Activated CD4-positive, alpha-beta T cell treated with anti-CD3 and anti-CD28 coated beads, Interleukin-2, amount 10 ng/mL, durations not matched to agents 24 days and 14 days (primary cell): ENCODE measurements at places on chromosomes 16 and 17. TPM values are rescaled to one million over a fixed set of nuclear protein-coding genes. Genes with fewer than 3 reads are reported as not detected.

DNA sequence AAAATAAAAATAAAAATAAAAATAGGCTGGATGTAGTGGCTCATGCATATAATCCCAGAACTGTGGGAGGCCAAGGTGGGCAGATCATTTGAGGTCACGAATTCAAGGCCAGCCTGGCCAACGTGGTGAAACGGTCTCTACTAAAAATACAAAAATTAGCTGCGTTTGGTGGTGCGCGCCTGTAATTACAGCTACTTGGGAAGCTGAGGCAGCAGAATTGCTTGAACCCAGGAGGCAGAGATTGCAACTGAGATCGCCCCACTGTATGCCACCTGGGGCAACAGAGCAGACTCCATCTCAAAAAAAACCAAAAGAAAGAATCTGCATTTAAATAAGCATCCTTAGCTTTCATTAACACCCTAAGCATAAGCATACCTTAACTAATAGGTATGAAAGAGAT lies 33.8 kb downstream of the YWHAE start:
- DNase-seq: no peak

DNA sequence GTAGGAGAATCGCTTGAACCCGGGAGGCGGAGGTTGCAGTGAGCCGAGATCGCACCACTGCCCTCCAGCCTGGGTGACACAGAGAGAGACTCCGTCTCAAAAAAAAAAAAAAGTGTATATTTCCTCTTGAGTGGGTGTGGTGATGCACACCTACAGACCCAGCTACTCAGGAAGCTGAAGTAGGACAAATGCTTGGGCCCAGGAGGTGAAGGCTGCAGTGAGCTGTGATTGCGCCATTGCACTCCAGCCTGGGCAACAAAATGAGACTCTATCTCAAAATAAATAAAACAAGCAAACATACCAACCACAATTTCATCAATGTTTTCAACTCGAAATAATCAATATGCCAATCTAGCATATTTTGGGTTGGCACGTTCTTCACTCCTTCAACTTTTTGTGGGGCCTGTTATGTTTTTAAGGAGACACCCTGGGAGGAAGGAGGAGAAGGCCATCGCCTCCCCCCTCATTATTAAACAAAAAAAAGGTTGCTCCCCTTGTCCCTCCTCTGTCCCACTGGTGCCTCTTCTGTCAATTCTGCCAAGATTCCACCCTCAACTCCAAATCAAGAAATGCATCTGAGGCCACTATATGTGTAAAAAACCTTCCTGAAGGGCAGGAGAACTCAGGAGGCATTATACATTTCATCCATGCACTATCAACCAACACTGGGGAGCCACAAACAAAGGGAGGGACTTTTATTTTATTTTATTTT lies 52.4 kb upstream of the ATF7IP2 start:
- peak; percentile 67 for DNase-seq

DNA sequence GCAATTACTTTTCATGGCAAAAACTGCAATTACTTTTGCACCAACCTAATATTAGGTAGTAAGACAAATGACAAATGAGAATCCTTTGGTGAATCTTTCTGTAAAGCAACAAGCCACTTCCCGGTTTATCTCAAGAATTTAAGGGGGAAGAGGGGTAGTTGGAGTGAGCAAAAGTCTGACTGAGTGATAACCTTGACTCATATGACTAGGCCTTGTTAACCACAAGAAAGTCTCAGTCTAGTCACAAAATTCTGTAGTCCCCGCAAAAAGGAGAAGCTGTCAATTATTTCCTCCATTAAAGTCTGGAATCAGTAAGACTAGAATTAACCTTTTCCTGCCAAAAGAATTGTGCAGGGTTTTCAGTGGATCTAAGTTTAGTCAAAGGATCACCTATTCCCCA lies 72.2 kb upstream of the GNAO1 start:
- peak; percentile 31 for DNase-seq

DNA sequence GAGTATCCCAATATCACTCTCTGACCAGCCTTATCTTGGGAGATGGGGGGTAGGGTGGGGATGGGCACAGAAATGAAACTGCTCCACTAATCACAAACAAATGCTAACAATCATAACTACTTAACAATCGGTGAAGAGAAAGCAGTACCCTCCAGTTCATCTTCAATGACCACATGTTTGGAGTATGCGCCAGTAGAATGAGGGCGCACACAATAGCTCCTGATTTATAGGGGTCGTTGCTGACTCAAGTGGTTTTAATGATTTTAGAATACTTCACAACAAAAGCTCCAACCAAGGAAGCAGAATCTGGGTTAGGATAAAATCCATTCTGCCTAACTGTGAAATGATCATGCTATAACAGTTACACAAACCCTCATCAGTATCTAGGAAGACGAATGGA lies 184.4 kb downstream of the AATF start:
- no peak for DNase-seq

DNA sequence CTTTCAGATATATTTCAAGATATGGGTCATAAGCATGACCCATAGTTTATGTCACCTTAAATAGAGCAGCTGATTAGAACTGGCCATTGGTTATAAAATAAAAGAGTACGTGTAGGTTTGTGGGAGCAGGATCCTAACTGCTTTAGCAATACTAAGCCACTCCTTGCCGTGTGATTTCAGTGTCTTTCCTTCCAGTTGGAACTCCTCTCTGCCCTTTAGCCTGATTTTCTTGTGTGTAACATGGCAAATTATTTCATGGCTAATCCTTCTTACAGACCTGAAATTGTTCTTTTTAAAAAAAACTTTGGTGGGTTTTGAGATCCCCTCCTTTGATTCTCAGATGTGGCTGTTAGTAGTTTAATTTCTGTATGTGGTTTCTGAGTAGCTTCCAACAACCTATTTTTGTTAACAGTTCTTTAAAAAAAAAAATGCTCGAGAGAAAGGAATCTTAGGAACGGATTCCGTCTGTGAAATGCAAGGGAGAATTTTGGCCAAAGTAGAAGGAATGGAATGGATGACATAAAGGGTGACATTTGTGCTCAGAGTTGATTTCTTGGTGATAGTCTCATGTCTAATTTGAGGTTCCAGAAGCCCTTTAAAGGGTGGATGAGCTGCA lies 39.9 kb downstream of the DHRS7B start:
- no peak for DNase-seq

GRCh38 chr17:58985367-58985766 lies 121.3 kb downstream of the TRIM37 start:
- no peak for DNase-seq

- DNase-seq: no peak
Observed at GRCh38 chr17:78034429-78035091, 76.1 kb downstream of the TNRC6C start.

DNA sequence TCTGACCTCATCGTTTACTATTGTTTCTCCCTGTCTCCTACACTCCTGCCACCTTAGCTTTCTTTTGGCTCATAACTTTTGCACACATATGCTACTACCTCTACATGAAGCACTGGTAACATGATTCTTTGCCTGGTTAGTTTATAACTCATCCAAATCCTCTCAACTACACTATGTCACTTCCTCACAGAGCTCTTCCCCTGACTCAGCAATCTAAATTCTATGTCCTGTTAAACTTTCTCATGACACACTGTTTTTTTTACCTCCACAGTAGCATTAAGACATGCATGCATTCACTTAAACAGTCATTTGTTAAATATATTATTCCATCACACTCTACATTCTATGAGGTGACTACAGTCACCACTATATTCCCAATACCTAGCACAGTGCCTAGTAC lies 19.7 kb downstream of the APPBP2 start:
- DNase-seq: no peak

- no peak for DNase-seq
Observed at GRCh38 chr17:78661093-78661770, 84.0 kb upstream of the DNAH17 start.

GRCh38 chr17:77343031-77343800 lies 202.4 kb downstream of the SEC14L1 start:
- DNase-seq: no peak

DNA sequence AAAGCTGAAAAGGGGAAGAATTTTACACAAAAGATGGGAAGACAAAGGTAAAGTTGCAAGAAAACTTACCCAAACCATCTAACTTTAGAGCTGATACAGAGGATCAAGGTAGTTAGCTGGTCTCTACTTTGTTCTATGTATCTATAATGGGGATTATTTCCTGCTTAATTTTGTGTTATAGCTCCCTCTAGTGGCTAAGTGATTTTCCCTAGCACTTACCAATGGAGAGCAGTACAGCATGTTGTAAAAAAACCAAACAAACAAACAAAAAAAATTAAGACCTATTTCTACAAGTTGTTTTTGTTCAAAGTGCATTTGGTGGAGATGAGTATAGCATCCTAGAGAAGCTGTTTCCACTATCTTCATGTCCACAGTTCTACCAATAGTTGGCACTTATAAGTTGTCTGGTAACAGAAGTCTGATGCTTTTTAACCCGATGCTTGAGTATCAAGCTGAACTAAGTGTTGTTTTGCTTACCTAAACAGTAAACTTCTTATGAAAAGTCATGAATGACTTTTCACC lies 7.5 kb downstream of the SRSF1 start:
- DNase-seq: peak; percentile 77

DNA sequence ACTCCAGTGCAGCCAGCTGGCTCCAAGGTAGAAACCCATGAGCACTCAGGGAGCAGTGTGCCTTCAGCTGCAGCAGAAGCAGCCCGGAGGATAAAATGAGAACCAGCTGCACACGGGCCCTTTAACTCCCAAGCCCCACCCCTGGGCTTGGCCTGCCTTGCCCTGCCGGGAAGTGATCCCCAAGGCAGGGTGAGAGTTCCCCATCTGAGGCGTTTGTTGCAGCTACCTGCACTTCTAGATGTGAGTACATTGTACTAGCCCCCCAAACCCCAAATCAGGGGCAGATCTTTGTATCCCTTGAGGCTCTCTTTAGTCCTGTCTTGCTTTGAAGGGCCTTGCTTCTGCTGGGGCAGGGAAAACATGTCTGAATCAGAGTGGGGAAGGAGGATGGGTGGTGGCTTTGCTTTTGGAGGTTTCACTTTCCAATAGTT lies at the start of gene MVP:
Gene MVP (plus strand): TSS at position 192 of the 431 bp plus-strand sequence. CDS start 10,088 bp downstream, outside the sequence.
- peak; percentile 91 for DNase-seq

- DNase-seq: no peak
Observed at GRCh38 chr17:55341432-55341831, 76.7 kb downstream of the HLF start.

- DNase-seq: no peak
Observed at GRCh38 chr16:85195900-85196772, 83.9 kb upstream of the CIBAR2 start.

GRCh38 chr16:67157106-67157748 lies 2.5 kb downstream of the TRADD start:
- peak; percentile 64 for DNase-seq

DNA sequence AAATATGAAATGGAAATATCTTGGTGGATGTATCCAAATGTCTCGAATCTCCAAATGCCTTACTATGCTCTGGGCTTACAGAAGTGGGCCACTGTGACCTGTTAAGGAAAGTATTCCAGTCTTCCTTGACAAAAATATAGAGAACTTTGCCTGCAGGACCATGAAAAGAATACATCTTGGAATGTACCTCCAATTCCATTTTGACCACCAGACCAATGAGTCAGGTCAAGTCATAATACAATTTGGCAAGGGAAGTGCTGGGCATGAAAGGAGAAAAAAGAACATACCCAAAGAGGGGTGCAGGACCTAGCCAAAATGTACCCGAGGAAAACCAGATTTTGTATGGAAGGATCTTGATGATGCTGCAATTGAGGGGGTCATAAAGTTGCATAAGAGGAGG lies 1153.7 kb upstream of the GOT2 start:
- no peak for DNase-seq

DNA sequence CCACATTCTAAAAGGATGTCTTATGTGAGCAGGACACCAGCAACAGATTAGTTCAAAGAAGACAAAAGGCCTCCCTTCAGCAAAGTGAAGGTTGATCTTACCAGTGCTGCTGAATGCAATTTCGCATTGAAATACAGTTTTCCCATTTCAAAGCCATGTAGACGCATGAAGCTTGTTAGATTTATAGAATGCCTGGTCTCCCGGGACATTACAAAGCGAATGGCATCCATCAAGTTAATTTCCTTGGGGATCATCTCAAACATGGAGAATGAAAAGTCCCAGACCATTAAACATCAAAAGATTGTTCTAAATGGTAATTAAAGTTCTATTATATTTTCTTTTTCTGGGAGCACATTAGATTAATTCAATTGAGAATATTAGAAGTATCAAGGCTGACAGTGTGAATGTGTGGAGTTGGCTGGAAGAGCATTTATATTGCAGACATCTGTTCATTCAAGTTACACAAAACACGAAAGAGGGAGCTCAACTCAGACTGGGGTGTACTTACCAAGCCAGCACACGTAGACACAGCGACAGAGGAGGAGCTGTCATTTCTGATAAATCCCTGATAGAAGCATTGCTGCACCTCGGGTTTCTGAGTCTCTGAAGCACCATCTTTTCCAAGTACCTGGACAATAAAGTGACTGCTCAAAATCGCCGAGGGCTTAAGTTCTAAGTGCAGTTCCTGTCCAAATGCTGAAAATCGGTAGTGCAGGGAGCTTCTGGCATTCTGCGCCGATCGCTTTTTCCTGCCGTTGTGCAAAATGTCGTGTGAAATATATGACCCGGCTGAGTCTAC lies 3.8 kb downstream of the ADAMTS18 start:
- no peak for DNase-seq

- no peak for DNase-seq
Observed at GRCh38 chr17:56581635-56582627, 11.6 kb upstream of the NOG start.

- DNase-seq: no peak
Observed at GRCh38 chr17:81697261-81698044, 5.7 kb upstream of the MRPL12 start.

GRCh38 chr17:248337-249235 lies 67.1 kb upstream of the DOC2B start:
- no peak for DNase-seq

- DNase-seq: no peak
Observed at GRCh38 chr16:17561056-17561455, 90.3 kb upstream of the XYLT1 start.

DNA sequence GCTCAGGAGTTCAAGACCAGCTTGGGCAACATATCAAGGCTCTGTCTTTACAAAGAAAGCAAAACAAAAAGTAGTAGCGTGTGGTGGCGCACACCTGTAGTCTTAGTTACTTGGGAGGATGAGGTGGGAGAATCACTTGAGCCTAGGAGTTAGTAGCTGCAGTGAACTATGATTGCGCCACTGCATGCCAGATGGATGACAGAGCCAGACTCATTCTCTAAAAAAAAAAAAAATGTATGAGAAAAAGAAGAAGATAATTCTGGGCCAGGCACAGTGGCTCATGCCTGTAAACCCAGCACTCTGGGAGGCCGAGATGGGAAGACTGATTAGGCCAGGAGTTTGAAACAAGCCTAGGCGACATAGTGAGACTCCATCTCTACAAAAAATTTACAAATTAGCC lies 28.5 kb downstream of the STAT5B start:
- DNase-seq: no peak

- no peak for DNase-seq
Observed at GRCh38 chr17:66185862-66186261, 6.1 kb downstream of the CEP112 start.

Gene CA5A
- total RNA-seq: not detected in 2 replicates

Gene KRT16
- total RNA-seq: not detected in 2 replicates

Gene HES7
- total RNA-seq: 1.5 and 2.1 TPM in 2 replicates

Gene SUMO2
- 658 and 659 TPM in 2 replicates for total RNA-seq

Gene RAB11FIP4
- total RNA-seq: 24.3 and 26.4 TPM in 2 replicates

Gene GPR142
- total RNA-seq: 0.28 TPM in 1 of 2 replicates, not detected in the other

Gene VAT1L
- not detected in 2 replicates for total RNA-seq
